ENCODE measurements at places on chromosomes 1 and 21. TPM values are rescaled to one million over a fixed set of nuclear protein-coding genes. Genes with fewer than 3 reads are reported as not detected.

Gene INAVA
- 0.09 TPM for total RNA-seq

DNA sequence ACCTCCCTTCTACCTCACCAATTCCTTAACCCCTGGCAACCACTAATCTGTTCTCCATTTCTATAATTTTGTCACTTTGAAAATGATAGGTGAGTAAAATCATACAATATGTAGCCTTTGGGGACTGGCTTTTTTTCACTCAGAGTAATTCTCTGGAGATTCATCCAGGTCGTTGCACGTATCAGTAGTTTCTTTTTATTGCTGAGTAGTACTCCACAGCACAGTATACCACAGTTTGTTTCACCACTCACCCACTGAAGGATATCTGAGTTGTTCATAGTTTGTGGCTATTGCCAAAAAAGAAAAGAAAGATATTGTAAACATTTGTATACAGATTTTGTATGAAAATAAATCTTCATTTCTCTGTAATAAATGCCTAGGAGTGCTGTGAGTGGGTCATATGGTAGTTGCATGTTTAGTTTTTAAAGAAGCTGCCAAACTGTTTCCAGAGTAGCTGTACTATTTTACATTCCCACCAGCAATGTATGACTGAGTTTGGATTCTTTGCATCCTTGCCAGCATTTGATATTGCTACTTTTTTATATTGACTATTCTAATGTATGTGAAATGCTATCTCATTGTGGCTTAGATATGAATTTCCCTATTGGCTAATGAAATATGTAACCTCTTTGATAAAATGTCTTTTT, 3.7 kb downstream of the CHD1L start:
- peak overlapping the region; percentile 86 for H3K27ac ChIP-seq
- DNase-seq, result no peak
- H3K4me1 ChIP-seq, result peaks cover 32% of the 10 kb centered on the region
- no peak overlapping the region for H3K4me3 ChIP-seq

GRCh38 chr1:61790837-61791236, 48.6 kb downstream of the PATJ start:
- H3K4me3 ChIP-seq, result no peak overlapping the region
- no peaks in the 10 kb centered on the region for H3K4me1 ChIP-seq
- no peak overlapping the region for H3K27ac ChIP-seq
- H3K36me3 ChIP-seq, result no peaks in the 10 kb centered on the region
- no peak for DNase-seq

GRCh38 chr1:234720709-234721441, 110.9 kb upstream of the IRF2BP2 start:
- H3K4me3 ChIP-seq, result no peak overlapping the region
- no peaks in the 10 kb centered on the region for H3K27me3 ChIP-seq
- no peak for DNase-seq
- H3K36me3 ChIP-seq, result no peaks in the 10 kb centered on the region
- peaks cover 37% of the 10 kb centered on the region for H3K4me1 ChIP-seq

All from K562 (cell line).